Globus pallidus (tissue), 1 donor: ENCODE measurements at places on chromosomes 6 and 20.

DNA sequence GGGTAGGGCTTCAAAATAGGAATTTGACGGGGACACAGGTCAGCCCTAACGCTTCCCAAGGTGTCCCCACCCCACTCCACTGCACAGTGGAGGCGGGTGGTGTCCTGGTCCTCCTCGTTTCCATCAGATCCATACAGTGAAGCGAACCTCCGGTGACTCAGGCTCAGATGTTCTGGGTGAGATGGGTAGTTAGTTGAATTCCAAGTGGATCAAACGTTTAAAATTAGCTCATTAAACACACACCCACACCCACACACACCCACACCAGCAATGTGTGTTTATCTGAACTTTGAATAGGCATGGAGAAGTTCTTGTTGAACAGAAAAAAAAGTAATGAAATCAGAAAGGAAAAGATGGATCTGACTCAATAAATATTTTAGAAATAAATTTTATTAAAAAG is 58.9 kb downstream of the CDH4 start:
- no peak for DNase-seq

GRCh38 chr6:13979284-13980171 is 54.8 kb downstream of the RNF182 start:
- DNase-seq: no peak

DNA sequence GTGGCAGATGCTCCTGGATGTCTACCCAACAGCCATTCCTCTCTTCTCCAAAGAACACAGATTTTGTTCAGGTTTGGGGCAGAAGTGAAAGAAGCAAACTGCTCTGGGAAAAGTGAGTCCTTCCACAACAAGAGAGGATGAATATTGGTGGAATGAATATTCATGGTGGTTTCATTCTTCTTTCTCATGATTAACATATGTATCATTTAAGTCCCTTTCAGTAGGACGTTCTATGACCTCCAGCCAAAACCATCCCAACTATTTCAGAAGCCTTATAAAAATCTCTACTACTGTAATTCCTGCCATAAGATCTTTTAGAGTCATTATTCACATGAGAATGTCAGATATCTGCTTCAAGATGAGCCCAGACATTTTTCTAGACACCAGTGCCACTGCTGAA is 44.4 kb downstream of the MDN1 start:
- DNase-seq: no peak

- DNase-seq: no peak
Measured at GRCh38 chr6:105492706-105493673, 90.1 kb upstream of the PREP start.

GRCh38 chr6:169529931-169530751 is 171.7 kb downstream of the WDR27 start:
- DNase-seq: no peak

GRCh38 chr20:54305421-54305820 is 97.5 kb downstream of the PFDN4 start:
- DNase-seq: no peak

DNA sequence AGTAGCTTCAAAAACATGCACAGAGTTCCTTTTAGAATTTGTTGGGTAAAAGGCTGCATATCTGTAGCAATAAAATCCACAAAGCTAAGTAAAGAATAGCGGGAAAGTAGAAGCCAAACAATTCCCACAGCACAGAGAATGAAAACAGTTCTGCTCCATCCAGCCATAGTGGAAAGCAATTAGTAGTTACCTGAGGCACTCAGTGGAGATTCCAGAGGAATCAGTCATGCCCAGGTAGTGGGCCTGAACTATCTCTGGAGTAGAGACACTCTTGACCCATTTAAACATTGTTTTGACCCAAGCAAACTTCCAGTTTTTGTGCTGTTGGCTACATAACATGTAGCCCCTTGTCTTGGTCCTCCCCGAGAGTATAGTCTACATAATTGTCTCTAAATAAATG is 559.5 kb upstream of the PTCHD4 start:
- DNase-seq: no peak

GRCh38 chr20:36703530-36703929 is 42.4 kb downstream of the NDRG3 start:
- no peak for DNase-seq

DNA sequence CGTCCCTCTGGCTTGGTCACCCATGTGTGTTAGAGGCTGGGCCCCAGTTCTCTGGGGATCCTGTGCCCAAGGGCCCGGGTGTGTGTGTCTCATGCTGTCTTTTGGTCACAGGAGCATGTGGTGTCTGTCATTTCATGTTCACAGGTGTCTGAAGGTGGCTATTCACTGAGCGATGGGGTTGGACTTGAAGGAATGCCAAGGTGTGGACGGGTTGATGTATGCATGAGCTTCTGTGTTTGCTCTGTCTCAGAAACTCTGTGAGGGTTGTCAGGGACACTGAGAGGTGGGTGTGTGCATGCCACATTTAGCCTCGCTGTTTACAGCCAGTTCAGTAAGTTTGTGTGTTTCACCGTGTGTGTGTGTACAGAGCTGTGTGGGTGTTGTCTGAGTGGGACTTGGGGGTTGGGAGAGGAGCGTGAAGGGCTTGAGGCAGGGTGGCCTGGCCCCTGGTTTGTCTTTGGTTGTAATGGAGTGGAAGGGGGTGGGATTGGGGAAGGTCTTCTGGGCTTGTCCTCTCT is 1.2 kb downstream of the DDR1 start:
- peak; percentile 68 for DNase-seq

DNA sequence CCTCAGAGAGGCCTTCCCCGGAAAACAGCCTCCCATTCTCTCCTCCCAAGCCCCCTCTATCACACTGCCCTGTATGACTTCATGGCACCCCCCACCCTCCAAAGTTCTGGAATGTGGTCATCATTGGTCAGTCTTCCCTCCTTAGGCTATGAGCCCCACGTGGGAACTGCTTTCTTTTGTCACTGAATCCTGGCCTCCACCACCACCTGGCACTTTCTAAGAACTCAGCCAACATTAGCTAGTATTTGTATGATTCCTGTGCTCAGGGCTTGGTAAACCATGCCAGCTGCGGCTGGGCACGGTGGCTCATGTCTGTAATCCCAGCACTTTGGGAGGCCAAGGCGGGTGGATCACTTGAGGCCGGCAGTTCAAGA is 8.4 kb upstream of the E2F1 start:
- DNase-seq: no peak

- no peak for DNase-seq
Measured at GRCh38 chr6:159555082-159555875, 137.8 kb downstream of the SOD2 start.

DNA sequence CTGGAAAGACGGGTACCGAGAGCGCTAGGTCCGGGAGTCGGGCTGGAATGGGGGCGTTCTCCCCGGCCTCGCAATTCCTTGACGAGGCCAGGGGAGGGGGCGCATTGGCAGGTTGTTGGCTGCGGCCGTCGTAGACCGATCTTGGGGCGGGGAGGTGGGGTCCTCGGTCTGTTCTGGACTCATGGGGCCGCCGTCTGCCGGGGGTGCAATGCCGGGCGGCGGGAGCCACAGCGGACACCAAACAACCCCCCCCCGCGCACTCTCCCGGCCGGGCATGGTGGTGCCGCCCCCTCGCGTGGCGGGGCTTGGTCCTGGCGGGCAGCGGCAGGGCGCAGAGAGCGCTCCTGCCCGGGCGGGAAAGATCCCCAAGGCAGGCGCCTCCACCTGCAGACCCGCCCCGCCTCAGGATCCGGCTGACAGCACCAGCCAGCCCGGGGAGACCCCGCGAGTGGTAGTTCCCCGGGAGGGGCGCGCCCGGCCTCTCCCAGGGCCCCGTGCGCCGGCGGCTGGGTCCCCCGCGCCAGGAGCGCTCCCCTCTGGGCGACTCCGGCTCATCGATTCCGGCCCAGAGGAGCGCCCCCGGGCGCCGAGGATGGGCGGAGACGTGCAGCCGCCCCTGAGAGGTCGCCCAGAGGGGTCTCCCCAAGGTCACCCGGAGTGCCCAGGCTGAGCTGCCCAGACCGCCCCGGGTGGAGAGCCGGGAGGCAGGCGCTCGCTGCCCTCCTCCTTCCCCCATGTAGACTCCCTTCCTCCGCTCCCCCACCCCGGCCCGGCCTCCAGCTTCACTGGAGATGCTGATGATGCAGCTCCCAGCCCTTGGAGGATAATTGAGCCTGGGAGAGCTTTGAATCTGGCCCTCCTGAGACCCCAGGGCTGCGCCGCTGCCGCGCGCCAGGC is 709 bp downstream of the PPP1R16B start:
- no peak for DNase-seq

- DNase-seq: no peak
Measured at GRCh38 chr20:59802018-59802417, 131.4 kb downstream of the SYCP2 start.

DNA sequence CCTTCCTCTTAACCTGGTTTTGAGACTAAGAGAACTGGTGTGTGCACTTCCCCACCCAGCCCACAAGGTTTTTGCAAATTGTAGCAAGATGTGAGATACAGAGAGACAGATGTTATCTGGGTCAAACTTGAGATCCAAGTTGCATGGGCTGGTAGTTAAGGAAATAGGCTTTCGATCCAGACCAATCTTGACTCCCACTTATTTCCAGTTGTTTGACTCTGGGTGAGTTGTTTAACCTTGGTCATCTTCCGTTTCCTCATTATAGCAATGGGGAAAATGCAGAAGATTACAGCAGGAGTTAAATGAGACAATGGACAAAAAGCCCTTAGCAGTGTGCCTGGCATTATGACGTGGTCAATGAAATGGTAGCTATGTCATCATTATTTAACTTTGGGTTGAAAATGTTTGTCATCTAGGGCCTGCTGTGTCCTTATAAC is 1.7 kb downstream of the SNX21 start:
- no peak for DNase-seq

GRCh38 chr6:22732176-22732970 is 163.0 kb downstream of the HDGFL1 start:
- DNase-seq: no peak

DNA sequence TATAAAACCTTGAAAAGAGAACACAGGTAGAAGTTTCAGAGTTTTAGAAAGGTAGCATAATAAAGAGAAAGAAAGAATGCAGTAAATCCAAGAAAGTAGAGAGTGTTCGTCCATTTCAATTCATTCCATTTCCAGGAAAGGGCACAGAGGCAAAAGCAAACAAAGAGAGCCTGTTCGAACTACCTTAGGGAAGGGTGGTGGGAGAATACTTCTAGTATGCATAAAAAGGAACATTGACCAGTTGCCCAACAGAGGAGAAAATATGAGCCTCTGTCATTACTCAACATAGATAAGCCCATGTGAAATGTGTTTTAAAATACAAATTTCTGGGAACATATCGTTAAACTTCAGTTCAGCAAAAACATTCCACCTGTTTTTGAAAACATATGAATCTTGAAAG is 60.6 kb downstream of the CYP39A1 start:
- no peak for DNase-seq

DNA sequence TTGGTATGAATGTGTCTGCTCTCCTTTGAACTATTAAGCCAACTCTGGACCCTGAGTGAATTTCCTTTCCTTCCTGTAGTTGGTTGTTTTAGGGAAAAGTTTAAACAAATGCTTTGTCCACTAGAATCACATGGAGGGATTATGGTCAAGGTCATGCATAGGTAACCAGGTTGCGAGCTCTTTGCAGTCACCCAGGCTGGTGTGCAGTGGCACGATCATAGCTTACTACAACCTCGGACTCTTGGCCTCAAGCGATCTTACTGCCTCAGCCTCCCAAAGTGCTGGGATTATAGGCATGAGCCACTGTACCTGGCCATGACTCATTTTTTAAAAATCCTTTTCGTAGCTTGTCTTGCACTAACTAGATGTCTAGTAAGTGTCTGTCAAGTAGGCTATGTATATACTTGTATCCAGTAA is 88.0 kb upstream of the SOX4 start:
- no peak for DNase-seq

GRCh38 chr6:151349651-151350270 is 41.6 kb downstream of the ZBTB2 start:
- DNase-seq: no peak

GRCh38 chr6:5162355-5162754 is 77.2 kb downstream of the PPP1R3G start:
- no peak for DNase-seq

- no peak for DNase-seq
Measured at GRCh38 chr6:16434885-16435284, 196.5 kb downstream of the GMPR start.

- no peak for DNase-seq
Measured at GRCh38 chr6:33070909-33071308, 2.5 kb downstream of the HLA-DPA1 start.

GRCh38 chr20:59414936-59415623 is 114.7 kb downstream of the EDN3 start:
- DNase-seq: no peak

GRCh38 chr20:24862606-24863005 is 86.5 kb upstream of the CST7 start:
- no peak for DNase-seq

DNA sequence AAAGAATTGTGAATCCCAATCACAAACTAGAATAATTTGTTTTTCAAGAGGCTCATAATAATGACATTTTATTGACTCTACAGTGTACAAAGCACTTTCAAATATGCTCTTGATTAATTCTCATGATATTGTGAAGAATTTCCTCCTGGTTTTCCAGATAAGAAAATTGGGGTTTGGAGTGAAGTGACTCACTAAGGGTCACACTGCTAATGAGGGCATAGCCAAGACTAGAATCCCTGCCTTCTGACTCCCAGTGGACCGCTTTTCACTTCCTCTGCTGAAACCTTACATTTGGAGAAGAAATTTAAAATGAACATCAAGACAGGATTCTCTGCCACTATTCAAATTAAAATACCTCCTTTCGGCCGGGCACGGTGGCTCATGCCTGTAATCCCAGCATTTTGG is 38.3 kb upstream of the LTV1 start:
- DNase-seq: no peak

DNA sequence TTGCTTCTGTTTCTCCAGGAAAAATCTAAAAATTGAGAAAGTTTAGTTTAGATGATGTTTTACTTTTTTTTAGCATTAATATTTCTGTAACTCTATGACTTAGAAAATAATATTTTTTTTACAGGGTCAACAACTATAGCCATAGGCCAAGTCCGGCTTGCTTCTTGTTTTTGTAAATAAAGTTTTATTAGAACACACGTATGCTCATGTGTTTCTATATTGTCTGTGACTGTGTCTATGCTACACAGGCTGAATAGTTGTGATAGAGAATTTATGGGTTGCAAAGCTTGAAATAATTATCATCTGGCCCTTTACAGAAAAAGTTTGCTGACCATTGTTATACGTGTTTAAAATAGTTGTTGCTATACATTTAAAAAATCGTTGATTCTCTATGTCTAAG is 399.2 kb downstream of the EPM2A start:
- DNase-seq: no peak

- DNase-seq: no peak
Measured at GRCh38 chr6:125230674-125231073, 71.1 kb downstream of the HDDC2 start.

- no peak for DNase-seq
Measured at GRCh38 chr20:40081653-40082052, 607.4 kb downstream of the MAFB start.

GRCh38 chr6:9927275-9927674 is 487.6 kb downstream of the TFAP2A start:
- no peak for DNase-seq

DNA sequence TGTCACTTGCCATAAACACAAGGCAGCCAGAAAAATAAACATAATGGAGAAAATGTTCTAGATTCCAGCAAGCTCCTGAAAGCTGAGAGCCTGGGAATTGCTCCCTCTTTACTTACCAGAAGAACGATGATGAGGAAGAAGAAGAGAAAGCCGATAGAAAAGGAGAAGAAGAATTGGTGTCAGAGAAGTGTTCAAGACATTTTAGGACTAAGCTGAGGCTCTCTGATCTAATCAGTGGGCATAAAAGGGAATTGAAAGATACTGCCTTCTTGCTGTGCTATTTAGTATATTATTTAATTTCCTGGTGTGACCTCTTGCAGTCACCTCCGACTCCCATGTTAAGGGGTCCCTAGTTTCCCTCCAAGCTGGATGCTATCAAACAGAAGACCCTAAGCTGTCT is 316.6 kb upstream of the JARID2 start:
- DNase-seq: no peak
